T-cell (primary cell): ENCODE measurements at places on chromosomes 16 and 17.

GRCh38 chr16:83054283-83054682 is 427.5 kb downstream of the CDH13 start:
- no peak overlapping the region for H3K4me3 ChIP-seq
- no peaks in the 10 kb centered on the region for H3K27me3 ChIP-seq
- no peak overlapping the region for H3K27ac ChIP-seq
- H3K36me3 ChIP-seq = no peaks in the 10 kb centered on the region
- no peak for DNase-seq

- H3K4me1 ChIP-seq = no peaks in the 10 kb centered on the region
- no peaks in the 10 kb centered on the region for H3K36me3 ChIP-seq
- H3K27ac ChIP-seq = no peak overlapping the region
- no peaks in the 10 kb centered on the region for H3K27me3 ChIP-seq
- H3K4me3 ChIP-seq = no peak overlapping the region
- DNase-seq = no peak
These were observed 22.7 kb upstream of the GSE1 start for GRCh38 chr16:85590506-85590832.

DNA sequence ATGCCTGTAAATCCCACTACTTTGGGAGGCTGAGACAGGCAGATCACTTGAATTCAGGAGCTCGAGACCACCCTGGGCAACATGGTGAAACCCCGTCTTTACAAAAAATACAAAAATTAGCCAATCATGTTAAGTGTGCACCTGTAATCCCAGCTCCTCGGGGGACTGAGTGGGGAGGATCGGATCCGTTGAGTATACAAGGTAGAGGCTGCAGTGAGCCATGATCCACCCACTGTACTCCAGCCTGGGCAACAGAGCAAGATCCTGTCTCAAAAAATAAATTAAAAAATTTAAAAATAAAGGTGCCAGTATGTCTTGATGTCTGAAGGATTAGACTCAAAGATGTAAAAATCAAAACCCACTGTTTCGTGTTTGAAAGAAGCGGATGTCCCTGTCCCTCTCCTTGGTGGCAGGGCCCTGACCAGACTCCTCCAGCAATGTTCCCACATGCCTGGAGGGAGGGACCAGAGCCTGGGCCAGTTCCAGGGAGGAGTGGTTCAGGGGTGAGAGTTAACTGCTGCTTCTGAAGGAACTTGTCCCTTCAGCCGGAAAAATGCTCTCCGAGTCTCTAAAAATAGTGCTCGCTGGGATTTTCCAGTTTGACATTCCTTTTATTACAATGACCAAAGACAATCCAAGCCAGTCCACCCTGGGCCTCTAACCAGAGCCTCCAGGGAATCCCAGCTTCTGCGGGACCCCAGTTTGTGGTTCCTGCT is 9.4 kb upstream of the CMTM4 start:
- peaks cover 3% of the 10 kb centered on the region for H3K27me3 ChIP-seq
- no peak overlapping the region for H3K4me3 ChIP-seq
- no peaks in the 10 kb centered on the region for H3K36me3 ChIP-seq
- DNase-seq = no peak
- no peak overlapping the region for H3K27ac ChIP-seq

- no peak overlapping the region for H3K27ac ChIP-seq
- peaks cover 15% of the 10 kb centered on the region for H3K4me1 ChIP-seq
- peak; percentile 45 for DNase-seq
- H3K36me3 ChIP-seq = no peaks in the 10 kb centered on the region
- H3K4me3 ChIP-seq = no peak overlapping the region
These were observed 56.2 kb downstream of the PRMT7 start for GRCh38 chr16:68367030-68367429.

GRCh38 chr17:74235040-74235581 is 21.7 kb downstream of the TTYH2 start:
- peaks cover 17% of the 10 kb centered on the region for H3K36me3 ChIP-seq
- no peak for DNase-seq
- H3K4me1 ChIP-seq = no peaks in the 10 kb centered on the region
- H3K4me3 ChIP-seq = no peak overlapping the region

DNA sequence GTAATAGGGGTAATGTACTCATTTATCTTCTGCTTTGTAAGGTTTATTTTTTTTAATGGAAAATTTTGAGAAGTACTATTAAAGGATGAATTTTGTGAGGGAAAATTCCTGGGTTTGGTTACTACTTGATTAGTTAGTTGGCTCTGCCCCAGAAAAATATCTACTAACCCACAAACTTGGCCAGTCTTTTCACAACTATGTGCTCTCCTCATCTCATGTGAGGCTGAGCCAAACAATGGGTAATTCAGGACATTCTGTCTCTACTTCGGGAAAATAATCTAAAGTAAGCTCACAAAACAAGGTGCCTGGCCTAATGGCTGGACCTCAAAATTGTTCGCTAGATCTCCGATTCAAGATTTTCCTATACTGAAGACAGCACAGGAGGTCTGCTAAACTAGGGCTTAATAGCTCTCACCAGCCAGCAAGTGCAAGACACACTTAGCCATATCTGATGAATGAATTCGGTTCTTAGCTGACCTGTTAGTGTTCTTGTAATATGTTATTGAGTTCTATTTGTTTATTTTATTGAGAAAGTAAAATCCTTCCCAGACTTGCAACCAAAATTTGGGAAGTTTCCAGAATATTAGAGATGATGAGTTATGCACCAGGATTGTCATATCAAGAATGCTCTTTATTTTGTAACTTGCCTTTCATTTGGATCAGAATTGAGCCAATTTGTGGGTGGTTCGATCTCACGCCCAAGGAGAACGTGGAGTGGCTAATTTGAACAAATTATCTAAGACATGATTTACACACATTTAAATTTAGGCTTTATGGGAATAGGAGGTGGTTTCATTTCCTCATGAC is 5.7 kb downstream of the KCNJ16 start:
- no peaks in the 10 kb centered on the region for H3K27me3 ChIP-seq
- H3K4me1 ChIP-seq = no peaks in the 10 kb centered on the region
- H3K4me3 ChIP-seq = no peak overlapping the region
- no peak overlapping the region for H3K27ac ChIP-seq
